Fibroblast of skin of back (primary cell): ENCODE measurements at places on chromosomes 1 and 21.
A peak's percentile ranks its signal among the peaks of the same experiment; 100 is the strongest.

- DNase-seq = peak; percentile 89
These were observed 613.4 kb upstream of the ADAMTS5 start for GRCh38 chr21:27580276-27580675.

DNA sequence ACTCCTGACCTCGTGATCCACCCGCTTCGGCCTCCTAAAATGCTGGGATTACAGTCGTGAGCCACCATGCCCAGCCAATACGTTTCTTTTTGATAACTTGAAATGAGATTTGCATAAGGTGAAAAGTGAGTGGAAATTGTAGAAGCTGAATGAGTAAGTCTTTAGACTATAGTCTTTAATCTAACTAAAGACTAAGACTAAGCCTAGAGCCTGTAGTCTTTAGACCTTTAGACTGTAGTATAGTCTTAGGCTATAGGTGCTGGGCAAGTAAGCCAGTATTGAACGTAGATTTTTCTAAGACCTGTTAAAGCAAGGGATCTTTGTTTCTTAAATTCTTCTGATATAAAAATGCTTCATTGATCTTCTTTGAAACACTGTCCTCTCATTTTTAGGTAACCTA is 12.1 kb downstream of the PPP2R5A start:
- DNase-seq = no peak

GRCh38 chr21:39016740-39017315 is 166.4 kb downstream of the PSMG1 start:
- DNase-seq = no peak

- DNase-seq = peak; percentile 28
These were observed 2.0 kb downstream of the ZMYM6 start for GRCh38 chr1:35029761-35030160.

DNA sequence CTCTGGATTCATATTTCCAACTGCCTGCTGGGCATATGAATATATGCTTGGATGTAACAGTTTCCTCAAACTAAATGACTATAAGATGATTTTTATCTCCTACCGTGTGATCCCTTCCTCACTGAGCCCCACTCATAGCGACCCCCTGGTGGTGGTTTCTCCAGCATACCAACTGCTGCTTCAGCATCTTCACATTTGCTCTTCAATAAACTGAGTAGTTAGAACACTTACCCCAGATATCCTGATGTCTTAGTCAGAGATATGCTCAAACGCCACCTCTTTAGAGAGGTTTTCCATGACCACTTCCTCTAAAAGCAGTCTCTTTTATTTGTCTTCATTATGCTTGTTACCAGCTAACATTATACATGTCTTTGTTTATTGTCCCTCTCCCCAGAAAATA is 10.2 kb upstream of the HNRNPR start:
- DNase-seq = no peak
